A549 treated with RU486 at 1 μM for 4 hours (cell line): ENCODE measurements at places on chromosomes 2 and 18. TPM values are rescaled to one million over a fixed set of nuclear protein-coding genes. Genes with fewer than 3 reads are reported as not detected.

Gene TMEM131
- 12.9 to 16.2 TPM (median 15.5 TPM) in 5 replicates for total RNA-seq

Gene CCDC148
- total RNA-seq = 0.27 to 0.50 TPM (median 0.37 TPM) in 5 replicates

Gene SULT1C4
- total RNA-seq = 0.08 TPM in 1 of 5 replicates, not detected in the others

Gene ASB18
- total RNA-seq = not detected in 5 replicates

Gene ERICH2
- not detected in 5 replicates for total RNA-seq

Gene GALNT14
- 44.2 to 55.1 TPM (median 48.9 TPM) in 5 replicates for total RNA-seq

Gene RAX
- not detected in 5 replicates for total RNA-seq

Gene TMEM198
- total RNA-seq = 0.47 to 1.3 TPM (median 0.95 TPM) in 5 replicates

Gene AQP12B
- total RNA-seq = not detected in 5 replicates

Gene LRATD1
- 0.06 to 0.07 TPM in 2 of 5 replicates, not detected in the others for total RNA-seq

Gene AQP12A
- total RNA-seq = not detected in 5 replicates

Gene TNFRSF11A
- total RNA-seq = 6.5 to 10.2 TPM (median 8.6 TPM) in 5 replicates

Gene KIAA2012
- not detected in 5 replicates for total RNA-seq

Gene CCDC93
- total RNA-seq = 10.6 to 15.6 TPM (median 14.1 TPM) in 5 replicates

Gene UCN
- total RNA-seq = 0.71 to 2.2 TPM (median 1.8 TPM) in 5 replicates

Gene CACNB4
- total RNA-seq = 0.02 to 0.32 TPM (median 0.15 TPM) in 4 of 5 replicates, not detected in the other

Gene CCDC102B
- total RNA-seq = 0.28 to 0.88 TPM (median 0.61 TPM) in 4 of 5 replicates, not detected in the other

Gene GRHL1
- 0.73 to 2.7 TPM (median 1.2 TPM) in 5 replicates for total RNA-seq

Gene FBXO48
- 0.45 to 0.56 TPM (median 0.49 TPM) in 5 replicates for total RNA-seq

Gene ANKMY1
- 9.3 to 14.0 TPM (median 10.6 TPM) in 5 replicates for total RNA-seq

Gene MOCOS
- total RNA-seq = 2.6 to 3.6 TPM (median 2.7 TPM) in 5 replicates

Gene CYBRD1
- 26.5 to 35.6 TPM (median 31.6 TPM) in 5 replicates for total RNA-seq

Gene PNPT1
- 27.0 to 52.3 TPM (median 33.5 TPM) in 5 replicates for total RNA-seq

Gene CLHC1
- total RNA-seq = 1.3 to 2.4 TPM (median 2.3 TPM) in 5 replicates

Gene DNAJC5G
- total RNA-seq = not detected in 5 replicates

Gene RNF181
- 183 to 198 TPM (median 189 TPM) in 5 replicates for total RNA-seq

Gene TACR1
- total RNA-seq = 0.14 to 0.57 TPM (median 0.17 TPM) in 5 replicates

Gene PRKAG3
- total RNA-seq = not detected in 5 replicates

Gene PNO1
- 55.1 to 61.7 TPM (median 56.8 TPM) in 5 replicates for total RNA-seq

Gene CD226
- total RNA-seq = 0.08 to 0.10 TPM (median 0.09 TPM) in 3 of 5 replicates, not detected in the others
